ENCODE measurements at places on chromosomes 12 and 14. TPM values are rescaled to one million over a fixed set of nuclear protein-coding genes. Genes with fewer than 3 reads are reported as not detected.
A peak's percentile ranks its signal among the peaks of the same experiment; 100 is the strongest.

- DNase-seq = peak; percentile 40
Observed at GRCh38 chr12:57276935-57277563, 26.1 kb upstream of the STAC3 start.

GRCh38 chr14:72643317-72643801 lies 250.5 kb downstream of the DPF3 start:
- peak; percentile 91 for DNase-seq

GRCh38 chr12:123939716-123940626 lies 32.7 kb downstream of the CCDC92 start:
- no peak for DNase-seq

DNA sequence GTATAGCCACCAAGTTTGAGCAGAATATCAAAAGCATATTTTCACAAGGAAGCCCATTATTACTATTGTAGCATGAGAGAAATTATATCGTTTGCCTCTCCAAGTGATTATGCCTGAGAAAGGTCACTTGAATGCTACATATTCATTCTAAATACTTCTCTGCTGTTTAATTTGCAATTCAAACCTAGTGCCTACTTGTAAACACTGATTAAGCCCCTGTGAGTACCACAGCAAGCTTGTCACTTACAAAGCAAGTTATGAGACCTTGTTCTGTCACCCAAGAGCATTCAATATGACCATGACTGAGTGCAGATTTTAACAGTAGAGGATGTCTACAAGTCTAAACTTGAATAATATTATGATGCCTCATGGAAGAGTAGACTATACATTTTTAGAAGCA lies 124.7 kb upstream of the SSTR1 start:
- no peak for DNase-seq

GRCh38 chr12:131896811-131897270 lies 2.4 kb downstream of the ULK1 start:
- peak; percentile 90 for DNase-seq

DNA sequence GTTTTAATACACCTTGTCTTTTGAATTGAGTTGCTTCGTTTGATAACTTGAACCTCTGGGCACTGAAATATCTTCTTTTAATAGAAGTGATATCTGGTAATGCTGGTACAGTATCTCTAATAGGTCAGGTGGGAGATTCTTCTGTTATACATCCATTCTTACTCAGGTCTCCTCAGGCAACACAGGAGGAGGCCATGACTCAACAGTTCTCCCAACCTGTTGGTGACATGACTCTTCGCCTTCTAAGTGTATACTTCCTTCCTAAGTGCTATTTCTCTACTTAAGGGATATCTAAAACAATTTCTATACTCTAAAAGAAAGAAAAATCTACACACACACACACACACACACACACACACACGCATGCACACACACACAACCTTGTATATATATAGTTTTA lies 509.1 kb downstream of the PCNX1 start:
- no peak for DNase-seq

- DNase-seq = no peak
Observed at GRCh38 chr14:77580964-77581505, 35.4 kb downstream of the SPTLC2 start.

- DNase-seq = no peak
Observed at GRCh38 chr14:26113911-26114640, 483.8 kb downstream of the NOVA1 start.

DNA sequence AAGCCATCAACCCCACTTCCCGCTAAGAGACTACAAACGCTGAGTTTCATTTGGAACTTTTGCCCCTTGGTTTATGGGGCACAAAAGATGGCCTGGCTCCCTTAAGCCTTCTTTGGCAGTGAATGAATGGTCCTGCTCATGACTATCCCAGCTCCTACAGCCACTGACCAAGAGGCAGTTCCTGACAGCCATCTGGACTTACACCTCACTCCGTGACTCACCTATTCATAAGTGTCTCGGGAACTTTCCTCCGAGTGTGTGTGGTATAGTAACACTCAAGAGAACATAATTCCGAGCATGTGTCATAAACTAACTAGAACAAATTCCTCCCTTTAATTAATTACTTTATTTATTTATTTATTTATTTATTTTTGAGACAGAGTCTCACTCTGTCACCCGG lies 51.9 kb upstream of the NUDT4 start:
- peak; percentile 43 for DNase-seq

GRCh38 chr12:12806784-12807516 lies 6.2 kb upstream of the DDX47 start:
- DNase-seq = no peak

DNA sequence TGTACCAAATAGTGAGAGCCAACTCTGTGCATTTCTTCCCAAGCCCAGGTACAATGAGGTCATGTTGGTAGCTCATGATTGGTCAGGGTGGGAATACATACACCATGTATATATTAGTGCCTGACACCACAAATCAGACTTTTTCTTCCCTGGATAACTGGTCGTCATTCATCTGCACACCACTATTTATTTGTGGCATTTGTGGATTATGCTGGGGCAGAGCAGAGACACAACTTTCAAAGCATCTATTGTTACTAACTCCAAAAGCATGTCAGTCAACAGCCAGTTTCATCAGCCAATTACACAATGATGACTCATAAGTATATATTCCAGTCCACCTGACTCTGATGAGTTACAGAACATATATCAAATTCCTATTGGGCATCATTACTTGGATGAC lies 181.7 kb downstream of the ADAMTS20 start:
- peak; percentile 16 for DNase-seq

The LYZ gene
- not detected for total RNA-seq

The CLEC4D gene
- not detected for total RNA-seq

The LTB4R gene
- total RNA-seq = 1.5 TPM

Data from MG63 (cell line).